ENCODE measurements at places on chromosomes 13 and 19. TPM values are rescaled to one million over a fixed set of nuclear protein-coding genes. Genes with fewer than 3 reads are reported as not detected.

HSD11B1L gene
- 13.3 TPM for total RNA-seq

CD33 gene
- total RNA-seq: not detected

TEX101 gene
- not detected for total RNA-seq

MBD3L3 gene
- total RNA-seq: not detected

SIGLECL1 gene
- not detected for total RNA-seq

FGF22 gene
- total RNA-seq: not detected

ZNF610 gene
- 1.4 TPM for total RNA-seq

CEACAM8 gene
- not detected for total RNA-seq

ERICH6B gene
- total RNA-seq: not detected

VSTM1 gene
- not detected for total RNA-seq

FAM216B gene
- total RNA-seq: 0.16 TPM

TUBA3C gene
- total RNA-seq: not detected

RTBDN gene
- not detected for total RNA-seq

RGS9BP gene
- 0.16 TPM for total RNA-seq

CGB2 gene
- total RNA-seq: not detected

ZNF665 gene
- 3.8 TPM for total RNA-seq

ADGRE1 gene
- not detected for total RNA-seq

SIAH3 gene
- 0.08 TPM for total RNA-seq

POGLUT2 gene
- total RNA-seq: 19.5 TPM

CLDN10 gene
- total RNA-seq: not detected

CRX gene
- total RNA-seq: not detected

FFAR2 gene
- not detected for total RNA-seq

PCCA gene
- 24.0 TPM for total RNA-seq

ACP5 gene
- 1.9 TPM for total RNA-seq

IGSF23 gene
- total RNA-seq: not detected

ZNF320 gene
- 2.8 TPM for total RNA-seq

ZNF556 gene
- total RNA-seq: 0.08 TPM

ZNF154 gene
- 1.3 TPM for total RNA-seq

PCDH9 gene
- total RNA-seq: 8.7 TPM

EDNRB gene
- total RNA-seq: 10.2 TPM

LYPD5 gene
- not detected for total RNA-seq

FUT1 gene
- 0.39 TPM for total RNA-seq

ZNF440 gene
- 2.3 TPM for total RNA-seq

KANK3 gene
- total RNA-seq: 2.2 TPM

SYT3 gene
- total RNA-seq: not detected

UBE2L5 gene
- total RNA-seq: not detected

OR7D2 gene
- under 0.01 TPM for total RNA-seq

ZNF729 gene
- not detected for total RNA-seq

RDH8 gene
- total RNA-seq: not detected

CD37 gene
- not detected for total RNA-seq

ZNF738 gene
- 3.1 TPM for total RNA-seq

ZNF225 gene
- total RNA-seq: 1.6 TPM

RCBTB1 gene
- 16.8 TPM for total RNA-seq

LILRB2 gene
- not detected for total RNA-seq

URAD gene
- not detected for total RNA-seq

CEACAM20 gene
- not detected for total RNA-seq

CGB1 gene
- total RNA-seq: not detected

GARIN5A gene
- 0.52 TPM for total RNA-seq

ZNF577 gene
- total RNA-seq: 1.9 TPM

PODNL1 gene
- total RNA-seq: 1.7 TPM

ZNF541 gene
- total RNA-seq: under 0.01 TPM

TLE2 gene
- 3.9 TPM for total RNA-seq

TTC9B gene
- not detected for total RNA-seq

SCN1B gene
- 5.9 TPM for total RNA-seq

All from epithelial cell of alveolus of lung (primary cell).